CD4-positive, CD25-positive, alpha-beta regulatory T cell (primary cell): ENCODE measurements at places on chromosomes 11 and 22. TPM values are rescaled to one million over a fixed set of nuclear protein-coding genes. Genes with fewer than 3 reads are reported as not detected.

Gene ROBO4
- total RNA-seq = 1.0 TPM

DNA sequence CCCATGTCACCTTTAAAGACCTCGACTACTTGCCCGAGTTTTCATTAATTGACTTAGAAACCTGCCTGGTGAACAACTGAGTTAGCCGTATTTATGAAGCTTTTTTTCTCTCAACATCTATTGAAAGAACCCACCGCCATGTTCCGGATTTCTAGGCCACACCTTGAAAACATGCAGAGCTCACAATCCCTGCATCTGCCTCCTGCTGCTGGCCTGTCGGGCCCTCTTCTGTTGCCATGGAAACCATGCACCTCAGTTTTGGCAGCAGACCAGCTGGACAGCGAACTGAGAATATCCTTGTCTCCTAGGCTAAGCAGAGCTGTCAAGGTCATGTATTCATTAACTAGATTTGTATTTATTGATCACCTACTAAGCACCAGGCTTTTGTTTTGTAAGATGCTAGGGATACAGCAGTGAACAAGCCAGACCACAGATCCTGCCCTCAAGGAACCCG lies 4.3 kb upstream of the PATZ1 start:
- no peak for DNase-seq
- H3K27me3 ChIP-seq = no peaks in the 10 kb centered on the region

GRCh38 chr11:110124605-110125004 lies 31.4 kb downstream of the ZC3H12C start:
- H3K4me3 ChIP-seq = no peak overlapping the region
- no peaks in the 10 kb centered on the region for H3K27me3 ChIP-seq
- DNase-seq = no peak
- no peaks in the 10 kb centered on the region for H3K36me3 ChIP-seq
- no peak overlapping the region for H3K27ac ChIP-seq
- H3K4me1 ChIP-seq = no peaks in the 10 kb centered on the region

GRCh38 chr22:44249376-44250147 lies 63.2 kb downstream of the SHISAL1 start:
- no peak overlapping the region for H3K4me3 ChIP-seq
- no peaks in the 10 kb centered on the region for H3K36me3 ChIP-seq
- DNase-seq = no peak

DNA sequence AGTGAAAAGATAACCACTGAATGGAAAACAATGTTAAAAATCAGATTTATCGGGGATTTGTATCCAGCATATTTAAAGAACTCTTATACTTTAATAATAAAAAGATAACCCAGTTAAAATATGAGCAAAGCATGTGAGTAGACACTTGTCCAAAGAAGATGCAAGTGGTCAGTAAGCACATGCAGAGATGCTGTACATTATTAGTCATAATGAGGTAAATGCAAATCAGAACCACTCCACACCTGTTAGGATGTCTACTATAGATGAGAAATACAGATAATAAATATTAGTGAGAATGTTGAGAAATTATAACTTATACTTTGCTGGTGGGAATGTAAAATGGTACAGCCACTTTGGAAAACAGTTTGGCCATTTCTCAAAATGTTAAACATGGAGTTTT lies 28.0 kb downstream of the QSER1 start:
- H3K4me1 ChIP-seq = peaks cover 6% of the 10 kb centered on the region
- H3K27me3 ChIP-seq = no peaks in the 10 kb centered on the region
- no peak for DNase-seq
- no peaks in the 10 kb centered on the region for H3K36me3 ChIP-seq

DNA sequence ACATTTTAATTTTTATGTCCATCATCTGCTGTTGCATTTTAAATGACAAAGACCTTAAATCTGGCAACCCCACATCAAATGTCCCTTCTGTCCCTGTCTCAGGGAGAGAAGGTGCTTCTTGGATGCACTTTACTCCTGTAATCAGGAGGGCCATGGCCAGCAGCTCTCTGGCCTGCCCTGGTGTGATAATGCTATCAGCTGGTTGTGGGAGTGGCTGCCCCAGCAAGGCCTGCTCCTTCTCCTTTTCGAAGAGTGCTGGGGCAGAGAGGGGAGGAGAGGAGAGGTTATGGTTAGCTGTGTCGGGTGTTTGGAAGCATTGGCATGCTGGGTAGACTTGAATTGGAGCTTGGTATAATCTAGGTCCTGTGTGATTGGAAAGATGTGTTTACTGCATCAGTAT lies 12.8 kb downstream of the TNRC6B start:
- H3K4me3 ChIP-seq = no peak overlapping the region
- H3K27ac ChIP-seq = no peak overlapping the region
- peaks cover 33% of the 10 kb centered on the region for H3K4me1 ChIP-seq
- no peak for DNase-seq
- no peaks in the 10 kb centered on the region for H3K27me3 ChIP-seq
- peaks cover 2% of the 10 kb centered on the region for H3K36me3 ChIP-seq

GRCh38 chr11:10600570-10601248 lies 32.2 kb upstream of the LYVE1 start:
- H3K27ac ChIP-seq = no peak overlapping the region
- H3K4me3 ChIP-seq = no peak overlapping the region
- peaks cover 3% of the 10 kb centered on the region for H3K27me3 ChIP-seq
- no peak for DNase-seq
- H3K4me1 ChIP-seq = no peaks in the 10 kb centered on the region

GRCh38 chr11:109267293-109268095 lies 154.5 kb upstream of the C11orf87 start:
- no peaks in the 10 kb centered on the region for H3K27me3 ChIP-seq
- H3K36me3 ChIP-seq = no peaks in the 10 kb centered on the region
- H3K27ac ChIP-seq = no peak overlapping the region
- H3K4me3 ChIP-seq = no peak overlapping the region
- DNase-seq = no peak
- H3K4me1 ChIP-seq = no peaks in the 10 kb centered on the region

DNA sequence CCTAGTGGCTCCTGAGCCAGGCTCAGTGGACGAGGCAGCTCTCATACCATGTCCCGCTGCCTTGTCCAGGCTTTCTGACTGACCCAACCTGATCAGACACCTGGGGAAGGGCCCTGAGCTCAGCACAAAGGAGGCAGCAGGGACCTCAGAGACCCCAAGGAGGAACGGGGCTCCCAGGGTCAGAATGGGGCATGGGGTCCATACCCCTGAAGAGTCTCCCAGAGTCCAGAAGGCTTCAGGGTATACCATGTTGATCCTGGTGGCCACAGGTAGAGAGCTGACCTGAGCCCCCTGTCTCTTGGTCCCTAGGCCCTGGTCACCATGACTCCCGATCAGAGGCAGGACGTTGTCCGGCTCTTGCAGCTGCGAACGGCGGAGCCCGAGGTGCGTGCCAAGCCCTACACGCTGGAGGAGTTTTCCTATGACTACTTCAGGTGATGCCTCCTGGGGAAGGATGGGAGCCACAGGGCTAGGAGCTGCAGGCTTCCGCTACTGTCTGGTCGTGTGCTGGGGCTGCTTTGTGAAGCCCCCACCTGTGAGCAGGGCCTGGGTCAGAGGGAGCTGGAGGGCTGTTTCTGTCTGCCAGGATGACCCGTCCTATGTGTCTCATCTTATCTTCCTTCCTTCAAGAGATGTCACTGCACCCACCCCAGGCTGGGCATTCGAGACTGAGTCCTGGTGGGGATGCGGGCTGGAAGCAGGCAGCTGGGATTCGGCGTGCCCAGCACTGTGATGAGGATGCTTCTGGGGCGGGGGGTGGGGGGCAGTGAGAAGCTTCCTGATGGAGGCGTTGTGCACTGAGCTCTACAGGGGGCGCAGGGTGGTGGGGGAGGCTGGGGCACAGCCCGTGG lies 74.2 kb downstream of the MYO7A start:
- no peaks in the 10 kb centered on the region for H3K36me3 ChIP-seq
- DNase-seq = no peak
- no peak overlapping the region for H3K4me3 ChIP-seq
- H3K27ac ChIP-seq = no peak overlapping the region
- H3K4me1 ChIP-seq = no peaks in the 10 kb centered on the region

Gene OR5T1
- total RNA-seq = not detected

DNA sequence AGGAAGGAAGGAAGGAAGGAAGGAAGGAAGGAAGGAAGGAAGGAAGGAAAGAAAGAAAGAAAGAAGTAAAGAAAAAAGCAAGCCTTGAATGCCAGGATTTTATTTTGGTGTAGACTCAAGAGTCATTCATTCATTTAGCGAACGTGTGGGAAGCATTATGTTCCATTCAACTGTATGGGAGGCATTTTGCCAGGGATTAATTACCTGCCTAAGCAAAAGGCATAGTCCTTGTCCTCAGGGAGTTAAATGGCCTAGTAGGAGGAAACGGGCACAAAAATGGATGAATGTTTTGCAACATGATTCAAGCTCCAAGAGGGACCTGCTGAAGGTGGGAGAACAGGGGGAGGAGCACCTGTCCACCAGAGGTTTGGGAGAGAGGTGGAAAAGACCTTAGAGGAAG lies 16.2 kb upstream of the ZNRF3 start:
- H3K4me3 ChIP-seq = no peak overlapping the region
- DNase-seq = no peak
- H3K4me1 ChIP-seq = no peaks in the 10 kb centered on the region
- H3K36me3 ChIP-seq = no peaks in the 10 kb centered on the region
- no peaks in the 10 kb centered on the region for H3K27me3 ChIP-seq
- H3K27ac ChIP-seq = no peak overlapping the region

DNA sequence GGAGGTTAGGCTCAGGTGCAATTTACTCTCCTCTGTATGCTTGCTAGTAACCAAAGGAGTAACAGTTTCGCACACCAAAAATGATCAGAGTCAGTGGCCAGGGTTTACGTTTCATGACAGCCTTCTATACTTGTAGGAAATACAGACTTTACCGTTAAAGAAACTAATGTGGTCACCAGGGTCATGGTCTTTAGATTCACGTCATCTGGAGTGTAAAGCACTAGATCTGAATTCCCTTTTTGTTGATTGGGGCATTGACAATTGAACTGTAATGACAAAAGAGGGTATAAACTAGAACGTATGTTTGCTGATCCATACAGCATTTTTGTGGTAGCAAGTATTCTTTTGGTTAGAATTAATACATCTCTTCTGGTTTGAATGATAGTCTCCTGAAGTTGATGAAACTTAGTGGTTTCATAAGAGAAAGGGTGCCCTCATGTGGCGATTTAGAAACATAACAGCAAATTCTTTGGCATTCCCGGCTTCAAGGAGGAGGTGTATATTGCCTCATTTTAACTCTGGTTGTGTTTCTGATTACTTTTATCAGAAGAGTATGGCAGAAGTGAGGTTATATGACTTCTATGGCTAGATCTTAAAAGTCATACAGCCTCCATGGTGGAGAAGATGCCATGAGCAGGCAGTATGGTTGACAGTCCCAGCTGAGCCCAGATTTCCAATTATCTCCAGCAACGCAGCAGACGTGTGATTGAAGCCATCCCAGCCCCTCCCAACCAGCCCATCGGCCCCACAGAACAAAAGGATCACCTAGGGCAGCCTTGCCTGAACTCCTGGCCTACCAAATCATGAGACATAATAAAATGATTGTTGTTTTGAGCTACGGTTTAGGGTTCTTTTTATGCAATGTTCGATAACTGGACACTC lies 35.1 kb downstream of the MMP7 start:
- H3K27me3 ChIP-seq = peaks cover 2% of the 10 kb centered on the region
- H3K4me1 ChIP-seq = peaks cover 4% of the 10 kb centered on the region
- H3K4me3 ChIP-seq = no peak overlapping the region
- H3K27ac ChIP-seq = no peak overlapping the region
- DNase-seq = peak; percentile 26

DNA sequence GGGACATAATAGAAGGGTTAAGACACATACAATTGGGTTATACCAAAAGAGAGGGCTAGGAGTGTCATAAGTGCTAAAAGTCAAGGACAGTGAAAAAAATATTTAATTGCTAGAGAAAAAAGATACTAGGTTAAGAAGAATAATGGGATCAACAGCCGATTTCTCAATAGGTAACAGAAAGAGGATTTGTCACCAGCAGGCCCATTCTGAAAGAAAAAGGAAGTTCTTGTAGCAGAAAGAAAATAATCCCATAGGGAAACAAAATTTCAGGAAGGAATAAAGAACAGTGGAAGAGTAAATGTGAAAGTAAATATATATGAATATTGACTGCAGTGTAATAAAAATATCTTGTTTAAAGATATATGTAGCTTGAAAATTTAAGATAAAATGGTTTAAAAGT lies 43.3 kb upstream of the ADORA2A start:
- DNase-seq = no peak
- no peak overlapping the region for H3K4me3 ChIP-seq
- H3K27ac ChIP-seq = no peak overlapping the region
- no peaks in the 10 kb centered on the region for H3K27me3 ChIP-seq

DNA sequence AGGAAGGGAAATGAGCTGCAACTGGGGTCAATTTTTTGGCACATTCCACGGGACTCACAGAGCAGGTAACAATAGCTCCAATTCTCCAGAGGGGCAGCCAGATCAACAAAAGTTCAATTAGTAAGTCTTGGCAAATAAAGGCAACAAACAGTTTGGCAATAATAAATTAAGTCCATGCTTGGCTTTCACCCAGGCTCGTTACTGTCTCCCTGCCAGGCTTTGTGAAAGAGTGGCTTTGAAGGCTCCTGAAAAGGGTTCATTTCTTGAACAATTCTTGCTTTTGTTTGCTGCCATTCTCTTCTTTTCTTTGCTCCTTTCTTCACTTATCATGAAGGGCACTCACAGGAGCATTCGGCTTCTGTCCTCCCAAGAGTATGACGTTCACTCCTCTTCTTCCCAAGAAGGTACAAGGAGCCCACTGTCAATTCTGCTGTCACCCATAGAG lies 123.3 kb downstream of the APIP start:
- H3K27ac ChIP-seq = no peak overlapping the region
- no peaks in the 10 kb centered on the region for H3K4me1 ChIP-seq
- peaks cover 7% of the 10 kb centered on the region for H3K27me3 ChIP-seq
- DNase-seq = no peak

GRCh38 chr11:72451831-72452376 lies 17.6 kb upstream of the CLPB start:
- DNase-seq = no peak
- peaks cover 2% of the 10 kb centered on the region for H3K27me3 ChIP-seq
- no peaks in the 10 kb centered on the region for H3K4me1 ChIP-seq
- no peak overlapping the region for H3K4me3 ChIP-seq

Gene MPEG1
- total RNA-seq = 0.07 TPM

- no peak for DNase-seq
- no peaks in the 10 kb centered on the region for H3K27me3 ChIP-seq
- H3K27ac ChIP-seq = no peak overlapping the region
- H3K36me3 ChIP-seq = no peaks in the 10 kb centered on the region
These were observed 61.2 kb downstream of the SHANK2 start for GRCh38 chr11:71191201-71191600.
